T-helper 1 cell (primary cell): ENCODE measurements at places on chromosomes 12 and 14.

- no peak for DNase-seq
Measured at GRCh38 chr12:52207895-52208294, 16.1 kb upstream of the KRT80 start.

DNA sequence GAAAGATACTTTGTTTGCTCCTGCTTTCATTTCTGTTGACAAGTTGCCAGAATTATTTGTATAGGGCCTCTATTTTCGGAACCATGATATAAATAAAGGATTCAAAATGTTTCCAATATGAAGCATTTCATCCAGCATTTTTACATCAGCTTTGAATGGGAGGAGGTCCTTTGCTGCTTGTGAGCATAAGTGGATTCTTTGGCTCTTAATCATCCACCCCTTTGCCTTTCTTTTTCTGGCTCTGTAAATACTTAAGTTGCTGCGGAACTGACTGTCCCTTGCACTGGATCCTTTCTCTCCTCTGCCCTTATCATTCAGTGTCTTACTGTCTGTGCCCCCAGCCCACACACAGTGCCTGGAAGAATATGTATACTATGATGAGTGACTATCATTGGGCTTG is 357.3 kb upstream of the RGS6 start:
- DNase-seq: no peak

DNA sequence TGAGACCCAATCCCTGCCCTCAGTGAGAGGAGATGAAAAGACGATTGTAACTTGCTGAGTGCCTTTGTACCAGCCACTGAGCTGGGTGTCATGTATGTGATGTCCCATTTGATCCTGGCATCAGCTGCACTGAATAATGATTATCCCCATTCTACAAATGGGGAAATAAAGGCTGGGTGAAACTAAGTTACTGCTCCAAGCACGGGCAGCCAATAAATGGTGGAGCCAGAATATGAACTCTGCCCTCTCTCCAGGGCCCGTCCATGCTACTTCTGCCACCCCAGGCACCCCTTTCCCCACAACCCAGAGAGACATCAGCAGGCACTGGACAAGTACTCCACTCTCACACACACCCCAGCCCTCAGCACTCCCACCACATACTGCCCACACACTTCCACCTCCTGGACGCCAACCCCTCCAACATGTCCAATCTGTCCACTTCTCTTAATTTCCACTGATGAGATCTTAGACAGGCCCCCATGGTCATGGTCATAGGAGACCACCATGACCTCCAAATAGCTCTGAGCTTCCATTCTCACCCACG is 115.8 kb downstream of the DICER1 start:
- DNase-seq: no peak

DNA sequence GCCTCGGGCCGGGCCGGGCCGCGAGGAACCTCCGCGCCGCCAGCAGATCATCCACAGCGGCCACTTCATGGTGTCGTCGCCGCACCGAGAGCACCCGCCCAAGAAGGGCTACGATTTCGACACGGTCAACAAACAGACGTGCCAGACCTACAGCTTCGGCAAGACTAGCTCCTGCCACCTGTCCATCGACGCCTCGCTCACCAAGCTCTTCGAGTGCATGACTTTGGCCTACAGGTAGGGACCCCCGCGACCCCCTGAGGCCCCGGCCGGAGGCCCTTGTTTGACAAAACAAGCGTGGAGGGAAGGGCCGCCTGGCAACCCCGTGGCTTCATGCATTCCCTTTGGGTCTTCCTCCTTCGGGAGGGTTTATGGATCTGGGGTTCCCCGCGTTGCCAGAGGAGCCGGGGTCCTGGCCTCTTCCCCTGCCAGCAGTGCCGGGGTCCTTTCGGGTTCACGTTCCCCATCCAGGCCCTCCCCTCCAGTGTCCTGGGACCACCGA is 526 bp downstream of the MLXIP start:
- DNase-seq: peak; percentile 26

- no peak for DNase-seq
Measured at GRCh38 chr14:75182821-75183220, 6.4 kb upstream of the TMED10 start.

DNA sequence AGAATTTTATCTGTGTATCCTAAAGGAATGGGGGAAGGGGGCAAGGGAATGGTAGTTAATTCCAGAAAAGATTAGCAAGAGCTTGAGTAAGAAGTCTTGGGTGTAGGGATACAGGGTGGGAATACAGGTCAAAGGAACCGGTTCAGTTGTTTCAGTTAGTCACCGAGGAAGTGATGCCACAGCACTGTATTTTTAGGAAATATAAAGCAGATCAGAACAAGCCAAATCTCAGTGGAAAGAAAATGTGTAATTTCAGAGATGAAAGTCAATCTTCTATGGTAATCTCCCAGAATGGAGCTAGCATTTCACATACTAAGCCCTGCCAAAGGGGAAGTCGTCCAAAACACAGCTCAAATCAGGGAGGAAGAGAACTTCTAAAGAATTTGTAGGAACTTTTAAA is 4.7 kb upstream of the TUBA1C start:
- DNase-seq: no peak

- no peak for DNase-seq
Measured at GRCh38 chr12:127562816-127563215, 704.2 kb upstream of the TMEM132C start.

DNA sequence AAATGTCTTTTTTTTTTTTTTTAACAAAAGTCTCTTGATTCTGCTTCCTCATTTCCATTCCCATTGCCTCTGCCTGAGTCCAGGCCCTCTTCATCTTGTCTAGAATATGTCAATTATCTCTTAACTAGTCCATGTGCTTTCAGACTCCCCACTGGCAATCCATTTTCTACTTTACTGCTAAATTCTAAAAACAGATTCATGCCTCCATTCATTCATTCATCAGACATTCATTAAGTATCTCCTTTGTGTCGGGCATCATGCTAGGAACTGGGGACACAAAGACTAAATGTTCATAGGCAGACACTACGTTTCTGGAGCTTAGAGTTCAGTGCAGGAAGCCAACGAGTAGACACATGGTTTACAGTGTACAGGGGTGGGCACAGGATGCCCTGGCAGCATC is 9.6 kb upstream of the NEDD1 start:
- no peak for DNase-seq

- DNase-seq: no peak
Measured at GRCh38 chr12:104415342-104415980, 41.3 kb upstream of the CHST11 start.

GRCh38 chr12:106442575-106442974 is 85.0 kb downstream of the POLR3B start:
- DNase-seq: no peak

DNA sequence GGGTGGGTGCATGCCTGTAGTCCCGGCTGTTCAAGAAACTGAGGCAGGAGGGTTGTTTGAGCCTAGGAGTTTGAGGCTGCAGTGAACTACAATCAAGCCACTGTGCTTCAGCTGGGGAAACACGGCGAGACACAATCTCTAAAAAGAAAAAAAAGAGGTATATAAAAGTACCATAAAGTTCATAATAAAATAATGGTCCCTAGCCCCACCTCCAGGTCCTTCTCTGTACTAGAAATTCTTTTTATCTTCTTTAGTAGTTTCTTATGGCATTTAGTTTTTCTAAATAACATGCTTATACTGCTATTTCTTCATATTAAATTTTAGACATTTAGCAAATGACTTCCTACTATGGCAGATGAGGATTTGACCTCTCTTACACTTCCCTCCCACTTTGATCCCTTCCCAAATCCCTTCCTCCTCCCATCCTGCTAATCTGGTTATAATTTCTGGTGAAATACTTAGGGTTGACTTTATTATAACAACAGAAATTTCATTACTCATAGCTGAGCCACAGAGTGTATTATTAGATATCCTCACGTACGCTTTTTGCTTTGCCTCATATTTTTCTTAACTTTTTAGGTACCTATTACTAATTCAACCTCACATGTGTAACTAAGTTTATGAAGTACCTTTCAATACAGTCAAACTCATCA is 94.7 kb downstream of the SLC41A2 start:
- DNase-seq: no peak
